ENCODE measurements at places on chromosomes 7 and 10.

- DNase-seq, result no peak
These were observed 239.7 kb upstream of the SEMA3D start for GRCh38 chr7:85426487-85426960.

- DNase-seq, result no peak
These were observed 240.8 kb downstream of the KIF20B start for GRCh38 chr10:89942217-89942616.

DNA sequence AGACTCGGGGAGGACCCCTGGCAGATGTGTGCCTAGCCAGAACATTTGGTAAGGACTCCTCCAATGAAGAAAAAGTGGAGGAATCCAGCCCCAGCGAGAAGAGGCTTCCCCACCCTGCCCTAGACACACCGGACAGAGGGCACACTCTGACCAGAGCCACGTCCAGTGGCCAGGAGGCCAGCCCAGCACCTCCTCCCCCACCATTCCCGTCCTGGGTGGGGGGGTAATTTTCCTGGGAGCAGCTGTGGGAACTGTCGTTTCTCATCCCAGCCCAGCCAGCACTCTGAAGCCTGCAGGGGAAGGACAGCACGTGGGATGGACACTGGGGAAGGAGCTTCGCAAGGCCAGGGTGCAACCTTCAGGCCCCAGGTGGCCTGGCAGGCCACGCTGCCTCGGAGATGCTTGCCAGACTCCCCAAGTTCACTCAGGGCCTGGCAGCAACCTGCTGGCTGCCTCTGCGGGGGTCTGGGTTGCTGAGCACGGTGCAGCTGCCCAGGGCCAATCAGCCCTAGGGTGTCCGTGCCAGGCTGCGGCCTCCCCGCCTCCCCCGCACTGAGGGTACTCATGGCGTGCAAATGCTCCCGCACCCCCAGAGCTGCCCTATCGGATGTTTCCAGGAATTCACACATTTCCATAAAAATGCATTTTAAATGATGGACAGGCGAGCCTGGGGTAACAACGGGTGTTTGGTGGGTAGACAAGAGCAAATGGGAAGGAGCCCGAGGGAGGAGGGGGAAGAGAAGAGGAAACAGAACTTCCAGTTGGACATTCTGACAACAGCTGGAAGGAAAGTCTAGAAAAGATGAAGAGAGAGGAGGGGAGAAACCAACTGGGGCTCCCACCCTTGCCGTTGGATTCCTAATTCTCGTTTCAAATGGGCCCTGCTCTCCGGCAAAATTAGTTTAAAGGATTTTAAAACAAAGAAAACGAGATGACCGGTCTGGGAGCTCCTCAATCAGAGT is 1.9 kb upstream of the EN2 start:
- DNase-seq, result no peak

- no peak for DNase-seq
These were observed 49.8 kb downstream of the SPOCK2 start for GRCh38 chr10:72038458-72039001.

DNA sequence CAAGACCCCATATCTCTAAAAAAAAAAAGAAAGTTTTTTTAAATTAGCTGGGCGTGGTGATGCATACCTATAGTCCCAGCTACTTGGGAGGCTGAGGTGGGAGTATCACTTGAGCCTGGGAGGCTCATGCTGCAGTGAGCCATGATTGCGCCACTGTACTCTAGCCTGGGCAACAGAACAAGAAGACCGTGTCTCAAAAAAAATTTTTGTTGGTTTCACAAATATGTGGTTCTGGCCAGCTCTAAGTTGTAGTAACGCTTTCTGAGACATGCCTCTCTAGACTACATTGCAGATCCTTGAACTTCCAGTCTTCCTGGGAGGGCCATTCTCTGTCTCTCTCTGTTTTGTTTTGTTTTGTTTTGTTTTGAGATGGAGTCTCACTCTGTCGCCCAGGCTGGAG is 24.6 kb upstream of the RHBDD2 start:
- no peak for DNase-seq

GRCh38 chr10:15096661-15097010 is 519 bp upstream of the RPP38 start:
- no peak for DNase-seq

DNA sequence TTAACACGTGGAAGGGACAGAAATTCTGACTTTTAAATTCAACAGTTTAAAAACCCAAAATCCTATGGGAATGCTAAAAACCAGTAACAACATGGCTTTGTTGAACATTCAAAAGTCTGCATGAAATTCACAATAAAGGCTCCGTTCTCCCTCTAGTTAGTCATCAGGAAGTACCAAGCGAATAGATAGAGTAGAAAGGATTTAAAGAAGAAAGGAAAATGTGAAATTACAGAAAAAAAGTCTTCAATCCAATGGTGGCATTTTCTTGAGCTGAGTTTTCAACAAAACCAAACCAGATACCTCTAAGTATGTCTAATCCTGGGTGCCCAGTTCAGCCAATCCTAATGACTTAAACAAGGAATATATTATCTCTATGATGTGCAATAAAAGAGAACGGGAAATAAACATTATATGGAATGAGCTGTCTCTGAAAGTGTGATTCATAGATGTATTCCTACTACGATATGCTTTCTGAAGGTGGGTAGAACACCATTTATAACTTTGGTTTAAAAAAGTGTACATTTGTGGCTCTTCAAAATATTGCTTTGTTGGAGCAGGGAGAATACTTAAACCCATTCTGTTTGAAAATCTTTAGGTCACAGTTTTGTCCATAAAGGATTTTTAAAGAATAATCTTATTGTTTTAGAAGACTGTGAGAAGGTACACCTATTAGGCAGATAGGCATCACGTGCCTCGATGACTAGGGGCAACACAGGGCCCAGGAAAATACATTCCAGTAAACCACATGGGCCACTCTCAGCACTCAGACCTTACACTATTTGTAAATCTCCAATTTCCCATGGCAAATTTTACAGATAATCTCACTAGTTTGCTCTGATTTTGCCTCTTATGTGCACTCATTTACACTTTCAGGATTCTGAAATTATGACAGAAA is 87.7 kb downstream of the CUBN start:
- DNase-seq, result no peak

GRCh38 chr7:30479202-30480120 is 877 bp upstream of the NOD1 start:
- no peak for DNase-seq

DNA sequence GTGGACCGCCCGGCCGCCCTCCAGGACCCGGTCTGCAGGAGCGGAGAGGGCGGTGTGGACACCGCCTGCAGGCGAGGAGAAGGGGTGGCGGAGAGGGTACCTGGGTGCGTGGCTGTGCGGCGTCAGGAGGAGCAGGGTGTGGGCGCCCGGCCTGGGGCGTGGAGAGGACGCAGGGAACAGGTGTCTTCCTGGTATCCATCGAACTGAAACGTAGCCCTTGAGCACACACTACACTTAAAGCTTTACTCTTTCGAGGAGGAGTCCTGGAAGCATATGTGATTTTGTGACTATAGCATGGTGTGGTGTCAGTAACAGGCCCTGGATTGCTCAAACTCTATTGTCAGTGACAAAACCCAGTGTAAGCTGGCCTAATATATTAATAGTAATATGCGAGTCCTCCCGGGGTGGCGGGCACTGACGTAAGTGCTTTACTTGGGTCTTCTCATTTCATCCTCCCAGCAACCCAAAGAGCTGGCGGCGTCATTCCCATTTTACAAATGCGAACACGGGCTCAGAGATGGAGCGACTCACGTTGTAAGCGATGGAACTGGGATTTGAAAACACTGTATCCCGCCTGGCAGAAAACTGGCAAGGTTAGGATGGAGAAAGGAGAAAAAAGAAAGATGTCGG is 508 bp upstream of the TECPR1 start:
- no peak for DNase-seq

GRCh38 chr10:123141791-123142700 is 5.9 kb upstream of the HMX2 start:
- no peak for DNase-seq

- no peak for DNase-seq
These were observed 356.2 kb downstream of the PLXNA4 start for GRCh38 chr7:132220060-132220459.

GRCh38 chr7:7129381-7129780 is 53.0 kb upstream of the C1GALT1 start:
- no peak for DNase-seq

GRCh38 chr7:46206476-46207060 is 285.5 kb upstream of the IGFBP3 start:
- DNase-seq, result no peak

- DNase-seq, result no peak
These were observed 34.7 kb downstream of the NET1 start for GRCh38 chr10:5447056-5447455.

GRCh38 chr10:80409121-80409520 is 770 bp downstream of the PRXL2A start:
- no peak for DNase-seq

DNA sequence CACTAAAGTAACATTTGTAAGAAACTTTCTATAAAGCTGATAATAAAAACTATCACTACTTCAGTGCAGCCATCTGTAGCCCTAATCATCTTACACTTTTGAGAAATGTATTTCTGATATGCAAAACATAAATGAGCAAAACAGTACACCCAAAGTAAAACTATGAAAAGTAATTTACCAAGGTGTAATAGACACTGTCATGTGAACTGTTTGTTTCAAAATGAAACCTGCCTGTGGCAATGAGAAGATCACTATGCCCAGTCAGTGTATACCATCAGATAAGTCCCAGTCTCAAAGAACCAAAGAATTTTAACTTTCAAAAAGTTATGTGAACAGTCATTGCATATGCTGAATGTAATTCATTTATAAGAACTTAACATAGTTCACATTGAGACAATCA is 398.1 kb downstream of the CDC14C start:
- DNase-seq, result no peak

DNA sequence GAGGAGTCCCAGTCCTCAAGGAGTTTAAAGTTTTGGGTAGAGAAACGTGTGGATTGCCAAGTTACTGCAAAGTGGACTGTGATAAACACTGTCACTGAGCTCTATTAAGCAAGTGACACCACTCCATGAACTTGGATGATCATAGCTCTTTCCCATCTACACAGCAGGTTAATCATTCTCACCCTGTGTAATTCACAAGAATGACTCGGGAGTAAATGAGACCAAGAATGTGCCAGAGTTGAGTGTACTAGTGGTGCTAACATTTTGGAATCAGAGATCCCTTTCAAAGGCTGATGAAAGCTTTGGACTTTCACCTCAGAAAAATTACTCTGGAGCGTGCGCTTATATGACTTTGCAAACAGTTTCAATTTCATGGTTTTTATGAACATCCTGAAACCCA is 80.8 kb downstream of the RBM20 start:
- DNase-seq, result no peak

- no peak for DNase-seq
These were observed 51.0 kb downstream of the SKAP2 start for GRCh38 chr7:26813432-26813831.

- DNase-seq, result no peak
These were observed 58.8 kb downstream of the ARL4A start for GRCh38 chr7:12746211-12746610.

DNA sequence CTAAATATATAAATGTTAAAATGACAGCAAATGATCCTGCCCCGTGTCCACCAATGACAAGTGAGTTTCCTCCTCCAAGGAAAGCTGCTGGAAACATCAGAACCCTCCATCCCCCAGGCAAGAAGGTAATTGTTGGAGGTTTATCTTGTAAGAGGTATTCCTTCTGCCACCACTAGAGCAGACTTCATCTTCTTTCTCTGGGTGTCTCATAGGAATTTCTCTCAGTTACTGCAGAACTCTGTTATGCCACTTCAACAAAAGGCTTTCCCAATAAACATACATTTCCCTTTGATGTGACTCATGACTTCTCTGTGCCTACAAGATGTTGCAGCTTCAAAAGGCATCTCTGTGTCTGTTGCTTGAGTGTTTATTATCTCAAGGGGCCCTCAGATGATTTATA is 279.1 kb downstream of the BMPER start:
- no peak for DNase-seq

Measured in activated T-helper 9 cell treated with anti-CD3 and anti-CD28 coated beads, Interleukin-2, amount 50 U/mL, for 16 hours (primary cell).